Osteoblast (primary cell): ENCODE measurements at places on chromosomes 12 and 14.
A peak's percentile ranks its signal among the peaks of the same experiment; 100 is the strongest.

DNA sequence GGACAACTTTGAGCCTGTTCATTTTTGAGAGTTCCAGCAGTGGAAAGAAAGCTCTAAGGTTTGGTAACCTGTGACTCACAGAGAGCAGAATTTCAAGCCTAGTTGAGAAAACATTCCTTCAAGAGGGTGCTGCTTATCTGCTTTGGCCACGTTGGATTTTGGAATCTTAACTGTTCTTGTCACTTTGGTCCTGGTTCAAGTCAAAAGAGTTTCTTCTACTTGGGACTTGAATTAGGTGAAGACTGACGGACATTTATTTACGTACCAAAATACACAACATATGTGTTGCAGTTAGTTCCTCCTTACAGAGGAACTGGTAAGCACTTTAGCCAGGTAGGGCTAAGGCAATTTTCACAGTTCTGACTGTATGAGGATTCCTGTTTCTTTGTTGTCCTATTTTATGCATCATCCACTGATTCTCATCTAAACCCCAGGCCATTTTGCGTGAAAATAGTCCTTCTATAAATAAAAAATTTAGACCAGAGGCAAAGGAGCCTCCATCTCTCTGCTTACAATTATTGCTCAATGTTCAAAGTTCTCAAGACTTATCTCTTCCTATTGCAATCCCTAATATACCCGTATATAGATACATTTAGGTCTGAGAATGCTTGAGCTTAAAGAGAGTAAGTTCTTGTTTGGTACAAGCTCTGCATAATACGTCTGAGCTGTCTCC lies 580.9 kb downstream of the DIO2 start:
- DNase-seq, result no peak

DNA sequence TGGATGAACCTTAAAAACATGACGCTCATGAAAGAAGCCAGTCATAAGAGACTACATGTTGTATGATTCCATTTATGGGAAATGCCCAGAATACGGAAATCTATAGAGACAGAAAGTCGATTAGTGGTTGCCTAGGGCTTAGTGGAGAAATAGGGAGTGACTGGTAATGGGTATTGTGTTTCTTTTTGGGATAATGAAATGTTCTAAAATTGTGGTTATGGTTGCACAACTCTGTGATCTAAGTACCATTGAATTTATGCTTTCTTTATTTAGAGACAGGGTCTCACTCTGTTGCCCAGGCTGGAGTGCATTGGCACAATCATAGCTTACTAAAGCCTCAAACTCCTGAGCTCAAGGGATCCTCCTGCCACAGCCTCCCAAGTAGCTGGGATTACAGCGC lies 8.0 kb downstream of the RBMS2 start:
- DNase-seq, result no peak

GRCh38 chr14:80946187-80946586 lies 4.6 kb upstream of the CEP128 start:
- no peak for DNase-seq

DNA sequence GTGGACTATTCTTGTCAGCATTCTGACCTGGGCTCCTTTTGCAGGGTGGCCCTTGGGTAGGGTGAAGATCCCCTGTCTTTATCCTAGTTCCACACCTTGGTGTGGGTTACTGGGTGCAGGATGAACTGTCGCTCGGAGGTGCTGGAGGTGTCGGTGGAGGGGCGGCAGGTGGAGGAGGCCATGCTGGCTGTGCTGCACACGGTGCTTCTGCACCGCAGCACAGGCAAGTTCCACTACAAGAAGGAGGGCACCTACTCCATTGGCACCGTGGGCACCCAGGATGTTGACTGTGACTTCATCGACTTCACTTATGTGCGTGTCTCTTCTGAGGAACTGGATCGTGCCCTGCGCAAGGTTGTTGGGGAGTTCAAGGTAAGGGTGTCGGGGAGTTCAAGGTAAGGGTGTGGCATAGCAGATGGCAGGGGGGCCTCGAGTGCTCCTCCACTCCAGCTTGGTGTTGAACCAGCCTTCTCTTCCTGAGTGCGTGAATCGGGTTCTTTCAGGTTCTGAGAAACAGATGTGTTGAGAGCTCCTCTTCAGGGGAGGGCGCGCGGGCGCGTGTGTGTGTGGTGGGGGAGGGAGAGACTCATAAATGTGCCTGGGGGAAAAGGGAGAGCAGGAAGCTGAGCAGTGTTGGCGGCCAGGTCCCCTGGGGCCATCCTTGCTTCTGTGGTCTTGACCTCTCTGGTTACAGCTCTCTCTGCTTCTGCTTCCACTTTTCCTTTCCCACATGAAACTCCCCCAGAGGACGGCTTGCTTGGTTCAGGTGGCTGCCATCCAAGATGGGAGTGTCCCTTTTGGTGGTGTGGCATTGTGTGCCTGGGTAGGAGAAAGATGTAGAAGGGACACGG lies 4.0 kb downstream of the ATG101 start:
- DNase-seq, result peak; percentile 96

DNA sequence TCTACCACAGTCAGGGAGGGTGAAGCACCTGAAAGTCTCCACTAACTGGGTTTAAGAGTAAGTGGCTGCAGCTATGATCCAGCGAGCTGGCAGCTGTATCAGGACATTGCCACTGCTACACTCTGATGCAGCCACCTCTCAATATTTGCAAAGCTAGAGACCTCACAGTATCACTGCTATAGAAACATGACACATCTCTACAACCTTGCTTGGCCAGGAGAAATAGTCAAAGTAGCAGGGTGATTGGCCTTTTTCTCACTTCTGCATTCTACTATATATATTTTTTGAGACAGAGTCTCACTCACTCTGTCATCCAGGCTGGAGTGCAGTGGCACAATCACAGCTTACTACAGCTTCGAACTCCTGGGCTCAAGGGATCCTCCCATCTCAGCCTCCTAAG lies 9.3 kb upstream of the FMNL3 start:
- no peak for DNase-seq

DNA sequence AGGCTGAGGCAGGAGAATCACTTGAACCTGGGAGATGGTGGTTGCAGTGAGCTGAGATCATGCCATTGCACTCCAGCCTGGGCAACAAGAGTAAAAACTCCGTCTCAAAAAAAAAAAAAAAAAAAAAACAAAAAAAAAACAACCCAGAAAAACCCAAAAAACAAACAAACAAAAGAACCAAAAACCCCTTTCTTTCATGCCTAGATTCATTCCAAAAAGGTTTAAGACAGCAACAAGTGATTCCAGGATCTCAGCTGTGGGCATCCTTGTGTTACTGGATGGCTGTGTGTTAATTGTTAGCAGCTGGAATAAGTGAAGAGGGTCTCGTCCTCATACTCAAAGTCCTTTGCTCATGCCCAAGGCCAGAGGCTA lies 9.4 kb downstream of the GPRC5A start:
- DNase-seq, result no peak

DNA sequence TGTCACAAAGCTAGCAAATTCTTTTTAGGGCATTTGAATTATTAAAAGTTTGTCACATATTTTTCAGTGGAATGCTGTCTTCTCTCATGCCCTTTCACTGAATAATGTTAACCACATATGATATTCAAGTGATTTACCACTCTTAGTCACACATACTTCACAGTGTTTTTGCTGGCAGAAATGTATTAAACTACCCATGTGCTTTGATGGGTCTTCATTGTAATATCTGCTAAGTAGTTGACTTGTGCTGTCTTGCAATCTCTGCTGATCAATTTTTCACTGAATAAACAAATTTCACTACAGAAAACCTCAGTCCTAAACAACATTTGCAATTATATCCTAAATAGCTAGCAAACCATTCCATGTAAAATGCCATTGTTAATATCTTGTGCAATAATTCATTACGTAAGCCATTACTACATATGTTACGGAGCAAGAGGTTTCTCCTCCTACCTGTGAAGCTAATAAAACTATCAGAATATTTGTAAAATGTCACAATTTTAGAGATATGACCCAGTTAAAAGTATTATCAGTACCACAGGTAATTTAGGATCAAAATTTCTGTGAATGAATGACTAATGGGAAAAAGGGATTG lies 64.6 kb upstream of the LMO3 start:
- DNase-seq, result no peak

- no peak for DNase-seq
Measured at GRCh38 chr12:89351489-89352241, 636 bp downstream of the DUSP6 start.

GRCh38 chr14:81329640-81330381 lies 70.3 kb downstream of the STON2 start:
- no peak for DNase-seq

DNA sequence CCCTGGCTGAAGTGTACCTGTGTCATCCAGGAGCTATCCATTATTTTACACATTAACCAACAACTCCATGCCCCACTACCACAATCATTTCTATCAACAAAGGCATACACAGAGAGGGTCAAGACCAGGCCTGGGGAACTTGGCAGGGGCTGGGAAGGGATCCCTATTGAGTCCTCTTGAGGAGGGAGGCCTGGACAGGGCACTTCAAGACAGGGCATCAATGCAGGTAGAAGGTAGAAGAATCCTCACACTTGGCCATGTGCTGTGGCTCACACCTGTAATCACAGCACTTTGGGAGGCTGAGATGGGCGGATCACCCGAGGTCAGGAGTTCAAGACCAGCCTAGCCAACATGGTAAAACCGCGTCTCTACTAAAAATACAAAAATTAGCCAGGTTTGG lies 13.4 kb upstream of the ANKRD33 start:
- no peak for DNase-seq

DNA sequence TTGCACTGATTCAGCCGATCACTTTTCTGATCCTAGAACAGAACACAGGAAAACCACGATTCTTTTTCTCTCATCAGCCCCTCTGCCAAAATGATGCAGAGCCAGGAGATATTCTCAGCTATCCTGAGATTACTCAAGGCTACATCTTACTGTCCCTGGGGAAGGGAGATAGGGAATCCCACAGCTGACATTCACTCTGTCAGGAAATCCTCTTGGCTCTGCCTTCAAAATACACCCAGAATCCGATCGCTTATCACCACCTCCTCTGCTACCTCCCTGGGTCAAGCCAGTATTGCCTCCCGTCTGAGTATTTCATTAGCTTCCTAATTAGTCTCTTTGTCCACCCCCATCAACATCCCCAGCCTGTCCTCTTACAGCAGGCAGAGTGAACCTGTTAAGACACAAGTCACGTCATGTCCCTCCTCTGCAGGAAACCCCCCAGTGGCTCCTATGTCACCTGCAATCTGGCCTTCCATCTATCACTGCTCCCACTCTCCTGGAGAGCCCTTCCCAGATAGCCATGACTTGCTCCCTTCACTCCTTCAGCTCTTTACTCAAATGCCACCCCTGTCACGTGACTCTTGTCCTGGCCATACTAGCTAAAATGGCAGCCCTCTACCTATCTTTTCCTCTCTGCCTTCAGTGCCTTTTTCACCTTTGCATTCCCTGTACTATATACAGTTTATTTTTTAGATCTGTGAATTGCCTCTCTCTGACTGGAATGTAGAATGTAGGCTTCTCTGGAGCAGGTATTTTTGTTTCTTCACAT lies 70.3 kb downstream of the GALNT4 start:
- no peak for DNase-seq

- no peak for DNase-seq
Measured at GRCh38 chr14:84485036-84485435, 1044.9 kb upstream of the FLRT2 start.

- no peak for DNase-seq
Measured at GRCh38 chr14:37062191-37062803, 110.1 kb downstream of the SLC25A21 start.

DNA sequence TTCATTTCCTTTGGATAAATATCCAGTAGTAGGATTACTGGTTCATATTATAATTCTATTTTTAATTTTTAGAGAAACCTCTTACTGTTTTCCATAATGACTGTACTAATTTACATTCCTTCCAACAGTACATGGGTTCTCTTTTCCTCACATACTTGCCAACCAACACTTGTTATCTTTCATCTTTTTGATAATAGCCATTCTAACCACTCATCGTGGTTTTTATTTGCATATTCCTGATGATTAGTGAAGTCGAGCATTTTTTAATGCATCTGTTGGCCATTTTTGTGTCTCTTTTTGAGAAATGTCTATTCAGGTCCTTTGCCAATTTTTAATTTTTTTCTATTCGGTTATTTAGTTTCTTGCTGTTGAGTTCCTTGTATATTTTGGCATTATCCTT lies 457.7 kb upstream of the PDE3A start:
- no peak for DNase-seq

DNA sequence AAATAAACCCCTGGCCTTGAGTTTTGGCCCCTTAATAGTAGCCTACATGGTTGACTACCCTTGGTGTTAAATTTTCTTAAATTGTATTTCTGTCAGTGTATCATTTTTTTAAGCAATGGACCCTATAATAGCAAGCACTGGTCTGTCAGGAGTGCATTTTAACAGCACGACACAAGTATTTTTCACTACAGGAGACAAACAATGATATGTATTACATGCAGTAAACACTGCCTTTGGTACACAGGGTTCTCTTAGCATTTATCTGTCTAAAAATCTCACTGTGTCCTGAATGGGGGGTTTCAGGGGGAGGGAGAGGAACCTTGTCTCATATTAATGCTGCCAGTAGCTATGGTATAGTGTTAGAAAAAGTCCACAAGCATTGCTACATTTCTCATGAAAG lies 18.4 kb downstream of the LMO3 start:
- DNase-seq, result no peak

GRCh38 chr14:38074754-38075153 lies 132.9 kb upstream of the SSTR1 start:
- no peak for DNase-seq

GRCh38 chr12:16389594-16389993 lies 42.1 kb downstream of the MGST1 start:
- peak; percentile 13 for DNase-seq

GRCh38 chr14:69933623-69934275 lies 54.5 kb downstream of the SMOC1 start:
- DNase-seq, result no peak

- DNase-seq, result no peak
Measured at GRCh38 chr14:58814466-58814865, 176.7 kb downstream of the DACT1 start.

- peak; percentile 74 for DNase-seq
Measured at GRCh38 chr12:101743242-101743641, 4.0 kb upstream of the SYCP3 start.

- DNase-seq, result peak; percentile 52
Measured at GRCh38 chr14:99138999-99139865, 132.8 kb downstream of the BCL11B start.

DNA sequence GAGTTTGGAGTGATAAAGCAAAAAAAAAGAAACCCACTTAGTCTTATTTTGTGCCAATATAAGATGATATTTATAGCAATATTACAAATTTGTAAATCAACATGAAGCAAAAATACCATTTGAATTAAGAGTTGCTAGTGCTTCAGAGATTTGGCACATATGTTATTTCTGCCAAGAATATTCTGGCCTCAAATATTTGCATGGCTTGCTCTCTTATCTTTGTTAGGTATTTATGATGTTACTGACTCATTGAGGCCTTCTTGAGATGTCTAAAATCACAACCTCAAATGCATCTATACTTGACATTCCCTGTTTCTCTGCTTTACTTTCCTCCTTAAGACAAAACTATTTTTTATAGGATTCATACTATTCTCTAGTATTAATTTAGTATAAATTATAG lies 301.5 kb downstream of the NELL2 start:
- no peak for DNase-seq

GRCh38 chr14:86363576-86363975 lies 833.6 kb downstream of the FLRT2 start:
- no peak for DNase-seq
